Posterior vena cava (tissue), 2 donors: ENCODE measurements at places on chromosomes 5 and 9. TPM values are rescaled to one million over a fixed set of nuclear protein-coding genes. Genes with fewer than 3 reads are reported as not detected.

Gene SNX18
- total RNA-seq, result 55.6 TPM

Gene CPLANE1
- total RNA-seq, result 21.4 TPM

Gene PCDHGA12
- total RNA-seq, result 11.6 TPM

Gene CTXN3
- not detected for total RNA-seq

DNA sequence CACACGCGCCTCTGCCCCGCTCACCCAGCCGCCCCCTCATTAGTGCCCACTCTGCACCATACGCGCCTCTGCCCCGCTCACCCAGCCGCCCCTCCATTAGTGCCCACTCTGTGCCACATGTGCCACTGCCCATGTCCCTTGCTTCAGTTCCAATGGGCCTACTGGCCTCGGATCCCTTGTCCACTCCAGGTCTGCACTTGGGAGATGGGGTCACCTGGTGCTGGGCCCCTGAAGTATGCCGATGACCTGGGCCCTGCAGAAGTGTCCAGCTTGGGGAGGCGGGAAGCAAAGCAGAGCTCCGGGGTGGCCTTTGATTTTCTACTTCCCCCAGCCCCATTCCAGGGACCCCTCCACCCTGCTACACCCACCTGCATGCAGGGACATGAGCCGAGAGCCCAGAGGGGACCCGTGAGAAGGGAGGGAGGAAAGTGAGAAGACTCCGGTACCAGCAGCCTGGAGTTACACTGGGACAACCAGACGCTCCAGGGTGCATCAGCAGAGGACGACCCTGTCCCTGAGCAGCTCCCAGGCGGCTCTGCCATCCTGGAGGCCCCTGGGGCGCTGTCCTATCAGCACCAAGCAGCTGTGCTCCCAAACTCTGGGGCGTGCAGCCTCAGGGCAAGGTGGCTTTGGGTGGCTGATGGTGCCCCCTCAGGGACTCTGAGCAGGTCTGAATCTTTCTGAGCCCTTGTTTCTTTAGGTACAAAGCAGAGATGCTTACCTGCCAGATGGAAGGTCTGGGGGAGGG, 140.8 kb downstream of the RXRA start:
- no peak for DNase-seq

Gene TAF11L5
- total RNA-seq, result not detected

DNA sequence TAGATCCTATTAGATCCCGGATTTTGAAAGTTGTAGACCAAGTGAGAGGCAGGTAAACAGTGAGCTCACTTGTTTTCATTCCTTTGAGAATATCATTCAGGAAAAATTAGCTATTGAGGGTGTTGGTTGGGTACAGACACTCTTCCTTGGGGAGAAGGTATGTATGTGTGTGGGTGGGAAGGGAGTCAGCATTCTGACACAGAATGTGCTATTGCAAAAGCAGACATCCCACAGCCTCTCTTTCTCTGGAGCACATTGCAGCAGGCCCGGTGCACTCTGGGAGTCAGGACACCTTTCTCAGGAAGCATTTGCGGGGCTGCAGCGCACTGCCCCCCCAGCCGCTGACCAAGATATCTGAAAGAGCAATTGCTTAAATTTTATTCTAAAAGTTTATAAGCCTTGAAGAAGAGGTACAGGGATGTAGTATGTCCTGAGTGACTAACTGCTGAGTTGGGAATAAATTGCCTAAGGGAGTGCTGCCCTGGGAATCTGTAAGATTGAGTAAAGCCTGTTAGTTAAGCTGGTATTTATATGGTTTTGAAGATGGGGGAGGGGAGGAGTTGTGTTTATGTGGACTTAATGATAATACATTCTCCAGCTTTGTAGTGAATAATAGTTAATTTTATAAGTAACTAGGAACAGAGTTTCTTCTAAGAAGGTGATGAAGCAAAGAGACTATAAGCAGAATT, 5.2 kb downstream of the TNFAIP8 start:
- no peak for DNase-seq

Gene GABRP
- total RNA-seq, result not detected

DNA sequence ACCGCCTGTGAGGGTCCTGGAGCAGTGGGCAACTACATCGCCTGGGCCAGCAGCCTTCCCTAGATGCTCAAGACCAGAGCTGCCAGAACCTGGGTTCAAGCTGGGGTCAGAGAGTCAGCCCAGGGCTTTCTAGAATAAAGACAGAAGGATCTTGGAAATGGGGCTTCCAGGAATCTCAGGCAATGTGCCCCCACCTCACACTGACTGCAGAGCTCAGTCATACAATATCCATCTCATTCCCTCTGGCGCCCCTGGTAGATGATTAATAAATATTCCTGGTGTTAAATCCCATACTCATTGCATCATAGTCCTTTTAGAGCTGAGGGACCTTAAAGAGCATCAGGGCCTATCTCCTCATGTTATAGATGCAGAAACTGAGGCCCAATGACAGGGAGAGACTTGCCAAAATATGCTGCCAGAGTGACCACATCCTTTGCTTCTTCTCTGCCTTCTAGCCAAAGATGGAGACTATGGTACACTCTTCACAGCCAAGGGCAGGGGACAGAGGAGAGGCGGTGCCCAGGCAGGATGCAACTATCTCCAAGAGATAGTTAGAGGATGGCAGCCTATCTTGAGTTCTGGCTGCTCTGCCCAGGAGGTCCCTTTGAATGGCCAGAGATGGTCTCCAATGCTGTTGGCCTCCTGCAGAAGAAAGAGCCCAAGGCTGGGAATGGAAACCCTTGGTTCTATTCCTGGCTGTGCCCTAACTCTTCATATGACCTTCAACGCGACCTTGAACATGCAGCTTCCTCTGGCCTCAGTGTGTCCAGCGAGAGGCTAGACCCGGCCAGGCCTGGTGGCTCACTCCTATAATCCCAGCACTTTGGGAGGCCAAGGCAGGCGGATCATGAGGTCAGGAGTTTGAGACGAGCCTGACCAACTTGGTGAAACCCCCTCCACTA, 36.2 kb upstream of the IL17B start:
- peak; percentile 84 for DNase-seq

DNA sequence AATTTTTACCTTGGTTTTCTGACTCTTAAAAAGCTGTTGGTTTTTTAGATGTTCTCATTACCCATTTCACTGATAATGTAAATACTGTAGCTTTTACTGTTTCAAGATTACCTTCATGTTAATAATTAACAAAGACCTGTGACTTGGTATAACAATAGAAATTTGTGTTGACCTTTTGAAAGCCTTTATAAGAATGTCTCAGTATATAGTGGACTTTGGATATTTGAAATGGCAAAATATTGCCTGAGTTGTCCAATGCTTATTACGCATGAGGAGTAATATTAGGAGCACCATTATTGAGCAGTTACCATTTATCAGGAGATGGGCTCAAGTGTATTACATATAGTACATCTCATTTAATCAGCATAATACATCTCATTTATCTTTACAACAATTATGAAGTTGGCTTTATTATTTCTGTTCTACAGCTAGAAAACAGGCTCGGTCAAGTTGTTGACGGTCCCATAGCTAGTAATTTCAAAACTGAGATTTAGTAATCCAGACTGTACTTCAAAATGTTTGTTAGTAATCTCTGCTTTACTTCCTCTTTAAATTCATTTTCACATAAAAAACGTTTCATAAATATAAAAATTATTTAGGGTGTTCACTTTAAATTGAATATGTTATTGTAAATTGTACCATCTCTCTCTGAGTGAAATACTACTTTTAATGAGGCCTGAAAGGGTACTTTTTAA, 50.7 kb upstream of the FKTN start:
- no peak for DNase-seq

Gene ZNF618
- total RNA-seq, result 7.2 TPM

DNA sequence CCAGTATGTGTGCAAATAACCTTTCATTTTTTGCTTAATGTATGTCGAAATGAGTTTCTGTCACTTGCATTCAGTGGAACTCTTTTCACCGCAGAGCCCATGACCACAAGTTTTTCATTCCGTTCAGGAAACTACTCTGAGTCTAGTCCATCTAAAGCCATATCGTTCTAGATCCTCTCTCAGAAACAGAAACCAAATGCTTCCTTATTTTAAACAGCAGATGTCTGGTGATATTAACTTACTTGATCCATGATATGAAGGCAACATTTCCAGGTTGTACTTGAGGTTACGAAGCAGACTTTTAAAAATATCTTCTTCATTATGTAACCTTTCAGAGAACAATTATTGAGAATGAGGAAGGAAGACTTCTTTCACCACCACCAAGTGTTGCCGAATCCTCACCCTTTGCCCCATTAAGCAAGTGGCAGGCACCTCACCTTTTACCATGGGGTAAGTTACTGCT, 72.4 kb upstream of the GNAQ start:
- DNase-seq, result no peak

DNA sequence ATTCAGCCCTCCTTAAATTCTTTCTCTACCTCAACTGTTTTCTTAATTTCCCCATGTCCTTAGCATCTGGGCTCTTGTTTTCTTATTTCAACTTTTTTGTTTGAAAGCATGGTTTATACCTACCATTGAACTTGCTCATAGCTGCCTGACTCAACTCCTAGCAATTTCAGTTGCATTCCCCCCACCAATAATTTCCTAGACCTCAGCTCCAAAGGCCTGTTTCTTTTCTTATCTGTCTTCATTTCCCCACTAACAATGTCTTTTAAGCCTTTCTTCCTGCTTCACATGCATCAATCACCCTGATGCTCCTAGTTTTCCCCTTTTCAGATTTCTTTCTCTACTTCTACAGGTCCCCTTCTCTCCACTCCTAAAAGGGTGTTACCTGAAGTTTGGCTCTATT, 129.7 kb upstream of the PDE4D start:
- no peak for DNase-seq

DNA sequence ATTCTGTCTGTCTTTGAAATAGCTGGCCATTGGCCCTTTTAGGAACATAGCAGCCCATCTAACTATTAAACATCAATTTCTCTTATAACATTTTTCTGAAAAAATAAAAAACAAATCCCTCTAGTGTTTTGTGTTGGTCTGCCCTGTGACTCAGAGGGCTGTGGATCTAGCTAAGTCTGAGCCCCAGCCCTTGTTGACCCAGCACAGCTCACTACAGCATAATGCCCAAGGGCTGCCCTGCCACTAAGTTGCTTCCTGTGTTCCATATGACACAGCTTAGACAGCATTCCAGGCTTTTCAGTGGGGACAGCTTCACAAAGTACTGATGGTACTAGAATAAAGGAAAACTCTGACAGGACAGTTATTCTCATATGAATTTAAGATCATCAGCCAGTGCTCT, 136.0 kb downstream of the SCAMP1 start:
- no peak for DNase-seq

- no peak for DNase-seq
Measured at GRCh38 chr5:151602806-151603205, 11.7 kb upstream of the FAT2 start.

Gene PIK3R1
- total RNA-seq, result 172 TPM

Gene DDX4
- not detected for total RNA-seq

Gene AGXT2
- not detected for total RNA-seq

DNA sequence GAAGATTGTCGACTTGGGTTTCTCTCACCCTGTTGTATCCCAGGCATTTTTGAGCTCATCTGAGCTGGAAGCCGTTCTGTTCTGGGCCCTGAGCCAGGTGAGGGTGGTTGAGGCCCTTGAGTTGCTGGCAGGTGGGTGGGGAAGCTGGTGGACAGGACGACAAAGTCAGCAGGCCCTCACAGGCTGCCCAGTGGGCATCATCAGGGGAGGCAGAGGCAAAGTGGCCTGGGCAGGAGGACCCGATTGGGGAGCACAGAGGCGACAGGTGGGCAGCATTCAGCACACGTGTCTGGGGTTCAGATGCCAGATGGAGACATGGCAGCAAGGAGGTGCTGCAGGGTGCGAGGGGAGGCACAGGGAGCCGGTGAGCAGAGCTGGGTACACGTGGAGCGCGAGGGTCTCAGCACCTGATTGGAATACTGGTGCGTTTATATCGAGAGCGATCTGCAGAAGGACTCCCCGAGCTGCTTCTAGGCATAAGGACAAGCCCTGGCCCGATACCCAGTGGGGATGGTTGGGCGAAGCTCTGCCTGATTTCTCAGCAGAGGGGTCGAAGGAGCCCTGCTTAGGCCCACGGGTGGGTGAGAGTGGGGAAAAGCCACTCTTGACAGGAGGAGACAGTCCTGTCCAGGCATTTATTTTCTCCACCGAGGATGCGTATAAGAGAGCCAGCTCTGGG, 49.0 kb upstream of the SUSD3 start:
- DNase-seq, result no peak

- no peak for DNase-seq
Measured at GRCh38 chr9:24614070-24614469, 68.4 kb upstream of the IZUMO3 start.

- DNase-seq, result no peak
Measured at GRCh38 chr5:89279391-89280036, 396.5 kb upstream of the MEF2C start.

DNA sequence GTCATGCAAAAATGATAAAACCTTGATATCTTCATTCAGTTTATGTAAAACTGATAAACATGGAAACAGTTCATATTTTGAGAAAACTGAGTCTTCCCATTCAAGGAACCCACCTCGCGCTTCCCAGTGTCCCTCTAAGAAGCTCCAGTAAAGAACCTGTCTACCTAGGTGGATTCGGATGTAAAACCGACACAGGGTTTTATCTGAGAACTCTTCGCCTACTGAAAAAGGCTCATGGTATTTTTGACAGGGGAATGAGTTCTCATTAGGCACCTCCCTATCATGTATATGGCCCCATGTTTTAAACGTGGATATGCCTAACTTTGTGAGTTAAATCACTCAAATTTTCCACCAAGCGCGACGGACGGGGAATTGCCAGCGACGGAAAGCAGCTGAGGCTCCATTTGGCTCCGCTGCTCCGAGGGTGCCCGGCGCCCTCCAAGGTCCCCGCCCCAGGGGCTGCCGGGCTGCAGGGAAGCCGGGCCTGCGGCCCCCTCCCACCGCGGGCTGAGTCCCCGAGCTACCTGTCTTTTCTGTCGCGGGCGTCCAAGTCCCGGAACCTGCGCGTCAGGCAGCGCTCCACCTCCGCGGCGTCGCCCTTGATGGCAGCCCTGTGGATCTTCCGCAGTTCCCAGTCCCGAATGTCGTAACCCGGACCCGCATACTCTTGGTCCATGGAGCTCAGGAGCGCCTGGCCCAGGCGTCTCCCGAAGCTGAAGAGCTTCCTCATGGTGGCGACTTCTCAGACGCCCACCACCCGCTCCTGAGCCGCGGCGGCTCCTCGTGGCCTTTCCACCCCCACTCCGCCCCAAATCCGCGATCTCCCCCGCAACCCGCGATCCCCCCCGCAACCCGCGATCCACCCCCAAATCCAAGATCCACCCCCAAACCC, 594 bp downstream of the ANKRD18A start:
- peak; percentile 76 for DNase-seq

- peak; percentile 84 for DNase-seq
Measured at GRCh38 chr5:149680810-149681221, 49.3 kb upstream of the PPARGC1B start.

GRCh38 chr9:99816392-99816791, 5.3 kb upstream of the NR4A3 start:
- DNase-seq, result no peak

Gene OR1J2
- not detected for total RNA-seq

Gene TAF9
- total RNA-seq, result 30.9 TPM

- no peak for DNase-seq
Measured at GRCh38 chr5:73938938-73939320, 312.9 kb downstream of the ARHGEF28 start.

Gene ERCC8
- 12.2 TPM for total RNA-seq
